ENCODE measurements at places on chromosomes 12 and 14.

- DNase-seq, result no peak
Measured at GRCh38 chr14:88598097-88598675, 35.3 kb downstream of the ZC3H14 start.

GRCh38 chr12:89281539-89281867 lies 70.8 kb downstream of the DUSP6 start:
- no peak for DNase-seq

DNA sequence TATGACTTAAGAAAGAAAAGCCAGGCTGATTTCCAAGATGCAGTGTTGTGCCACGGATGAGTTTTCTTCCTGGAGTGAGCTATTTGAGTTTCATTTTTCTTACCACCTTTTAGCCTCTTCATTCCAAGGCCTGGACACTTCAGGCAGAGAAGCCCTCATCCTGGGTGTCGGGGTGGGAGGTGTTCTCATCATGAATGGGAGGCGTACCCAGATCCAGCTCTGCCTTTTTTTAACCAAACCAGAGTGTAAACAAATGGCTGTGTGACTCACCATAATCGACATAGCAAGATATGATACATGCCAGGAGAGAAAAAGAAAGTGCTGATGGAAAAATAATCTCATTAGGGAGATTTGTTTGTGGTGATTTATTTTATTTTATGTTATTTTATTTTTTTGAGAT lies 79.9 kb downstream of the ARF6 start:
- DNase-seq, result no peak

- no peak for DNase-seq
Measured at GRCh38 chr14:59344691-59345455, 120.3 kb downstream of the GPR135 start.

DNA sequence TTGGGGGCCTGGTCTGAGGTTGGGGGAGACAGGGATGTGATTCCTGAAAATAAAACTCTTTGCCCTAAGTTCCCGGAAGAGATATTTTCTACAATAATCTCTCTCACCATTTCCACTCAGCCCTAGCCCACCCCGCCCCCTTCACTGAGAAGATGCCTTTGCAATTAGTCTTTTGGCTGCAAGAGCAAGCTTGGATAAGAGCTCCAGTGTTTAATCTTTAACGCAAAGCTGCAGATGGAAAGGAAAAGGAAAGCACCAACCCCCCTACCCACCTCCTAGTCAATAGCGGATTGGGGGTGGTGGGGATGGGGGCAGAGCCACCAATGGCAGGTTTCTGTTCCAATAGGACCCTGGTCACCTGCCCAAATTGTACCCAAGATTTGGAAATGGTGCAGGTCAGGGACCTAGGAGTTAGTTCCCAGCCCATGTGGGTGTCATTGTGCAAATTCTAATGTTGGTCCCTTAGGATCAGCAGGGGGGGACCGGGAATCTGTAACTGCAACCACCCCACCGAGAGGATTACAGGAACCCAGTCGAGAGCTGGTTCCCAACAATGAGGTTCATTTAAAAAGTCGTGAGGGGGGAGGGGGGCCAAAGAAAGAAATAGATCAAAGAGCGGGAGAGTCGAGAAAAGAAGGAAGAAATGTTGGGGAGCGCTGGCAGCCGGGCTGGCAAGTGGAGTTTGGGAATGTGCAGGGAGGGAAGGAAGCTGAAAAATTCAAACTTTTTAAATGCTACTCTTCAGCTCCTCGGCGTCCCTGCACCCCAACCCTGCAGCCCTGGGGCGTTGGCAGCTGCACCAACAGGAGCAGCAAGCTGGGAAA lies 1.6 kb downstream of the ZFP36L1 start:
- no peak for DNase-seq

All from anterior cingulate cortex (tissue), 58 donors.